ENCODE measurements at places on chromosomes 12 and 14.

GRCh38 chr12:95522692-95523091 is 28.6 kb downstream of the USP44 start:
- DNase-seq = no peak

DNA sequence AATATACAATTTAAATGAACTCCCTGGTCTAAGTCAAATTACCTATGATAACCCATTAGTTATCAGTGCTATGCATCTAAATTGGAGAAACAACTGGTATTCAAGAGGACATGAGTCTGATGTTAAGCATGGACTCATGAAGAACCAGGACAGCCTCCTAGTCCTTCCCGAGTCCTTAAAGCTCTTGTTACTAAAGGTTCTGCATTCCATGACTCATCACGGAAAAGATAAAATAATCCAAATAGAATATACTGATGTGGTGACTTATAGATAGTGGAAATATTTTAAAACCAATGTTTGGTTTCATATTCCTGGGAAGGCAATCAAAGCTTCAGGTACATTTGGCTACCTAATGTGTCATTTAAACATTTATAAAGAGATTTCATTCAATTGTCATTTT is 117.2 kb upstream of the PMCH start:
- no peak for DNase-seq

- DNase-seq = no peak
Measured at GRCh38 chr12:131121705-131122405, 168.1 kb downstream of the ADGRD1 start.

GRCh38 chr14:36866867-36867266 is 205.2 kb downstream of the PAX9 start:
- DNase-seq = no peak

DNA sequence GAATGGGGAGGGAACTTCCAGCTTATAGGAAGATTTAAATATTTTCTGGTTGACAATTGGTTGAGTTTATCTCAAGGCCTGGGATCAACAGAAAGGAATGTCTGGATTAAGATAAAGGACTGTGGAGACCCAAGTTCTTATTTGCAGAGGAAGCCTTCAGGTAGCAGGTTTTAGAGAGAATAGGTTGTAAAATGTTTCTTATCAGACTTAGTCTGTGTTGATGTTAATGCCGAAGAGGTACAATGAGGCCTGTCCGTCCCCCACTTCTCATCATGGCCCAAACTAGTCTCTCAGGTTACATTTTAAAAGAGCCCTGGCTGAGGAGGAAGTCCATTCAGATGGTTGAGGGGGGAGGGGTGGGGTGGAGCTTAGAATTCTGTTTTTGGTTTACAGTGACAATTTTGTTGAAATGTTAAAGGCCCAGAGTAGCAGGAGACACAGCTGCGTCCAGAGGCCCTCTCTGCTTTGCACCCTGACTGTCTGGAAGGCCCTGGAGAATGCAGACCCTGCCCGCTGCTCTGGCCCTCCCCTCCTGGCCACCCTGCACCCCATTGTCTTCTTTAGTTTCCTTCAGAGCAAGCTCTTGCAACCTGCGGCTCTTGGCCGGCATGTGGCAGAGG is 672.5 kb upstream of the TMEM132C start:
- no peak for DNase-seq

- DNase-seq = peak; percentile 78
Measured at GRCh38 chr14:50001151-50001998, 108.5 kb downstream of the ARF6 start.

GRCh38 chr14:75279153-75279762 is 630 bp downstream of the FOS start:
- DNase-seq = peak; percentile 38

- DNase-seq = no peak
Measured at GRCh38 chr14:68762953-68763764, 29.7 kb downstream of the ZFP36L1 start.

DNA sequence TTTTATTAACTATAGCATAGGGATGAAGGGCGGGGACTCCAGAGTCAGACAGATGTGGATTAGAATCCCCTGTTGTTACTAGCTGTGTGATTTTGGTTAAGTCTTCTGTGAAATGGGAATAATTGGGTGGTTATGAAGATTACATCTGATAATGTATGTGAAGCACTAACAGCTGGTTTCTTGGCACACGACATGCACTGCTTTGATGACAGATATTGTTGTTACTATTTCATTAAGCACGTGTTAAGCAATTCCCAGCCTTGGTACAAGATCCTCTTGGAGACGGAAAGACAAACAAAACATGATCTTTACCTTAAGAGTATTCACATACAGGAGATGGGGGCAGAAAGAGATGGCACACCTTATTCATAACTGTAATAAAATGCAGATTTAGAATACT is 7.9 kb downstream of the PPFIBP1 start:
- no peak for DNase-seq

All from stimulated activated naive CD4-positive, alpha-beta T cell treated with Interleukin-2 at 50 U/mL for 16 hours (primary cell).